AG08395 (cell line): ENCODE measurements at places on chromosomes 2 and 18.
A peak's percentile ranks its signal among the peaks of the same experiment; 100 is the strongest.

DNA sequence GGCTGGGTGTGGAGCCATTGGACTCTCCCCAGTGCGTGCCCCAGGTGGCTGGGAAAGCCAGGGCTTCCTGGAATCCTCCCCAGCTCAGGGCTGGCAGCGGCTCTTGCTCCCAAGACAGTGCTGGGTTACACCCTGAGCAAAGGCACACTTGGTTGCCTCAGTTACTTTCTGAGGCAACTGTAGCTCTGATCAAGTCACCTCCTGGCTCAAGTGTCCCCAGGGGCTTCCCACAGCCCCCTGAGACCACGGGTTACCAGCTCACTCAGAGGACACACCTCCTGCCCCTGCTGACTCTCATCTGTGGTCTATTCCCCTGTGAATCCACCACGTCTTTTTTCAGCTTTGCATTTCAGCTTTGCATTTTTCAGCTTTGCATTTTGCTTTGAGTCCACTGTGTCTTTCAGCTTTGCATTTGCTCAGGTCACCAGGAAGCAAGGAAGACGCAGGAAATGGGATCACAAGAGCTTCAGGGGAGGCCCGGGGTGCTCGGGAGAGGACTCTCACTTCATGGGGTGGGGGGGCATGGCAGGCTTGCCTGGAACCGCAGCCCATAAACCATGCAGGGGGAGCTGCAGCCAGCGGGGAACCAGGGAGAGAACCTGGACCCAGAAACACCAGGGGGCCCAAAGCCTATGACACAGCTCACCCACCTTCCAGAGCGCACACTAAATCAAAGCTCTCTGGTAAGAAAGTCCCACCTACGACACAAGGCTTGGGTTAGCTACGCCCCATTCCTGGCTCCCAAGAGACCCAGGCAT lies 138.0 kb upstream of the ASB18 start:
- no peak for DNase-seq

GRCh38 chr18:39215920-39216319 lies 1650.3 kb upstream of the CELF4 start:
- DNase-seq, result no peak

DNA sequence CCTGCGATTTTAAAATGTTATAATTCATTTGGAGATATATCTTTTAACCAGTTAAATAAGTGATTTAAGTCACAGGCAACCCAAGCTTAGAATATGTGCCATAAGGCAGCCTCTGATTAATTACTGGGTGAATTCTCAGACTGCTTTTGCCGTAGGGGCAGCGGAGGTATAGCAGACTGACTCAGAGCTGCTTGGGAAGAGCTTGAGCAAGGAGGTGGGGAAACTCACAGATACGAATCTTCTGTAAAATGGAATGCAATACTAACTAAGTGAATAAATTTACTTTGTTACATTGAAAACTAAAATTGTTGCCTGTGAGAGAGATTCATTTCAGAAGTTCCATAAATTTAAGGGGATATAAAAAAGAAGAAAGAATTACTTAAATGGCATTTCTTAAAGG lies 115.4 kb downstream of the KYNU start:
- no peak for DNase-seq

- peak; percentile 35 for DNase-seq
These were observed 419 bp downstream of the EPHA4 start for GRCh38 chr2:221571551-221572218.

- DNase-seq, result no peak
These were observed 34.8 kb downstream of the APOB start for GRCh38 chr2:21008790-21009661.

DNA sequence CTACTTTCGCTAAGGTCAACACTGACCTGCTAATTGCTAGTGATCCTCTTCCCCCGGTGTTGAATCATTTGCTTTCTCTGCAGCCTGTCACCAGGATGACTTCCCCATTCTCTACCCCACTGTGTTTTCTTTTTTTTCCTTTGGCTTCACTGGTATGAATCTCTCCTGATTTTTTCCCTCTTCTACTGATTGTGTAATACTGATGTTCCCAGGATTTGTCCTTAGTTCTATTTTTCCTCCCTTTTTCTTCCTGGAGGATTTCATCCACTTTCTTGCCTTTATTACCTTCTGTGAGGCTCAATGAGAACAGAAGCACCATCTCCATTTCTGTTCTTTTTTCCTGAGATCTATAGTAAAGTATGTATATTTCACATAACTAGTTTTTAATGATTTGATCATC lies 14.1 kb upstream of the MSH2 start:
- no peak for DNase-seq

GRCh38 chr2:96537066-96537733 lies 648 bp downstream of the ARID5A start:
- DNase-seq, result no peak

DNA sequence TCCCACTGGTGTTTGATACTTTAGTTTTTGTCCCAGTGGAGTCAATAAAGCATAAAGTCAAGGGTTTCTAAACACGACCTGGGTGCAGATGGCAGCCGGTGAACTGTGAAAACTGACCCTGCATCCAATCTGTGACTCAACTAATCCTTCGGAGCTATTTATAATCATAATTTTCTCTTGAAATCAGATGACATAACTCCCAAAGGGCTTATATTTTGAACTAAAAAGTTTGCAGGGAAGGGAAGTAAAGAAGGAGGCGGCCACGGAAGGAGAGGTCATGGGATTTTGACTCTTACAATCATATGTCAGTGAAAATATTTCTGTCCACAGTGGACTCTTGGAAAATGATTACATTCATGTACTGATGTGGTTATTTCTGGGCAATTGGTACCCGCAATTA lies 178.5 kb downstream of the PDE1A start:
- no peak for DNase-seq
